ENCODE measurements at places on chromosomes 4 and X.

DNA sequence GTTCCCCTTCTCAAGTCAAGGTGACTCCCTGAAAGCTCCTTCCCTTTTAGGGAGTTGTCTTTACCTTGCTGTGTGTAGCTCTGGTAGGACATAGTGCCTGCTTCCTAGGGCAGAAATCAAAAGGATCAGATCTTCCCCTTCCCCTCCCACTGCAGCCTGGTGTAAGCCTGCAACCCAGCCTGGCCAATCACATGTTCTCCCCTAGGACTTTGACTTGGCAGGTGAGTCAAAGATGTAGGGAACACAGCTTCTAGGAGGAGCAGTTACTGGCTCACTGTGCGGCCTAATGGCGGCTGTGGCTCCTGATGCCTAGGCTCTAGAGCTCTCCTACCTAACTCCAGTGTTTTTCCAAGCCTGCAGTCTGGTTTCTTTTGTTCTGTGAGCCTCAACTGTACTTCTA, 103.9 kb downstream of the AASDH start:
- no peak for DNase-seq

GRCh38 chr4:182969651-182970279, 52.6 kb upstream of the DCTD start:
- DNase-seq = no peak

DNA sequence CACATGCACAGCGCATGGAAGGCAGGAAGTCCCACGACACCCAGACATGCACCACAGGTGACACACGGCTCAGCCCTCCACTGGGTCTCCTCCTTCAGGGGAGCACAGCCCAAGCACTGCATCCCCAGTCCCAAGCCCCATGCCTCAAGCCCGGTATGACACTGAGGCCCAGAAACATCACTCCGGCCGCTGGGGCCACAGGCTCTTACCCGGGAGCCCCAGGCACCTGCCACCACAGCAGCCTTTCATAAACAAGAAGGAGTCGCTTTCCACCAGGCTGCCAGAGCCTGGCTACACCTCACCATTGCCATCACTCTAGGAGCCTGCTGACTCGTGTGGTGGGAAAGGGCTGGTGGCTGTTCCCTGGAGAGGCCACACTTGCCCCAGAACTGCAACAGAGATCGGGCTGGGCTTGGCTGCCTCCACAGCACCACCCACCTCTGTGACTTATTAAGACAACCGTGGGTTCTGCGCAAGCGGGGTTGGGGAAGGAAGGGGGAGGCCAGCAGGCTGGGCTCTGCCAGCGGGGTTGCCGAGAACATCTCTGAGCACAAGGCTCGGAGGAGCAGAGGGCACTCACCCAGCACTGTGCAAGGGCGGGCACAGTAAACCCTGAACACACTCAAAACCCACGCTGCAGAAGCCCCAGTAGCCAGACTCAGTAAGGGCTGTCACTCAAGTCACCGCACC, 4.5 kb downstream of the HAUS7 start:
- DNase-seq = no peak

- no peak for DNase-seq
These were observed 22.3 kb downstream of the COL4A6 start for GRCh38 chrX:108415891-108416290.

- DNase-seq = no peak
These were observed 338 bp upstream of the KLHL2 start for GRCh38 chr4:165207016-165207430.

DNA sequence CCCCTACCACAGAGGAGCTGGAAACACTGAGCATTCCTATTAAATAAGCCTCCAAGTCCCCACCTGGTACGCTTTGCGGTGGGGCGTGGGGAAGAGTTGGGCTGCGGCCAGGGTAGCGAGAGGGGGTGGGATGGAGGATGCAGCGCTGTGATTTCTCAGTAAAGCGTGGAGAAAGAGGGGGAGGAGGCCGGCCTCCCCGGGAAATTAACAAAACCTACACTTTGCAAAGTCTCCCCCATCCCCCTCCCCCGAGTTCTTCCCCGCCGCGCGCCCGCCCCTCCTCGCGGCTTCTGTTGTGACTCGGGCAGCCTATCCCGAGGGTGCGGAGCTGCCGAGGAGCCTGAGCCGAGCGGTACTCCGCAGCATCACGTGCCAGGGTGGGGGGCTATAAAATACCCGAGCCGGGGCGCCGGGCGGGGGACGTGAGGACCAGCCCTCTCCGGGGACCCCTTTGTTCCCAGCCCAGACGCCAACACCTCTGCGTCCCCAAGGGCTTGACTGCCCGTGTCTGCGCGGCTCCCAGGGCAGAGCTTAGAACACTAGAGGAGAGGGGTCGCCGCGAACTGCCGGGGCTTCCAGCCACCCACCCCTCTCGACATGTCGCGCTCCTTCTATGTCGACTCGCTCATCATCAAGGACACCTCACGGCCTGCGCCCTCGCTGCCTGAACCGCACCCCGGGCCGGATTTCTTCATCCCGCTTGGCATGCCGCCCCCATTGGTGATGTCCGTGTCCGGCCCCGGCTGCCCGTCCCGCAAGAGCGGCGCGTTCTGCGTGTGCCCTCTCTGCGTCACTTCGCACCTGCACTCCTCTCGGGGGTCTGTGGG, at the start of gene GSX2:
Gene GSX2 (plus strand): TSS at position 416 of the 827 bp plus-strand sequence. CDS start 182 bp downstream, at position 598.
- DNase-seq = no peak

DNA sequence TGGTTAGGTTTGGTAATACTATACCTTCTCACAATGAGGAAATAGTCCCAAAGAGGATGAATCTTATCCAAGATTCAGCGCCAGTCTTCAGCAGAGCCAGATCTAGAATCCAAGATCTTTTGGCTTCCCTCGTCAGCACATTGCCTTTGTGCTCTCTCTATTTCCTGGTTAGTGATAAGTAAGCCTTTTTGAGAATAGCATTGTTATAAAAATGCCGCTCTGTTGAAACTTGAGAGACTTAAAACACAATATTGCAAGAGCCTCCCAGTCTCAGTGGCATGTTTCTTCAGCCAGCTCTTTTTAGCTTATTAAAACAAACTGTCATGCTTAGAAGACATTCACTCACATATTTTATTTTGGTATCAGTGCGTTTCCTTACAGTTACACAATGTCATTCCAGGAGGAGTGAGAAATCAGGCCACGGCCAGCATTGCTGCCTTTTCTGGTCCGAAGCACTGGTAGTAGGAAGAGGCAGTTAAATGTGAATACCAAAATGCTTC, 141.4 kb downstream of the KLHL8 start:
- no peak for DNase-seq

GRCh38 chrX:96182366-96182765, 502.3 kb upstream of the DIAPH2 start:
- no peak for DNase-seq

DNA sequence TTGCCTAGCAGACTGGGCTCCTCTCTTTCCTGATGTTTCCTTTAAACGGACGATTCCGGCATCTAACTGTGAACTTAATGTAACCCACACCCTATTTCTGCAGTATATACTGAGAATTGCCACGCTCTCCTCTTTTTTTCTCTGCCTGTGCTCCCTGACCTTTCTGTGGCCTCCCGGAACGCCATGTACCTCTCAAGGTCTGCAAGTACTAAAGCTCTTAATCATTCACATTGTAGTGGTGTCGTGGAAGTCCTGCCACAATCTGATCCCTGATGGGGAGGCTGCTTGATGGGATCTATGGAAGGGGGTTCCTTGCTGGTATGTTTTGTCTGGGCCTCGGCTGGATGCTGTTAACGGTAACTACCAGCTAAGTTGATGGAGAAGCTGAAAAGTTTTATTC, 302.9 kb upstream of the EPHA5 start:
- DNase-seq = no peak

GRCh38 chr4:78592088-78592783, 40.7 kb downstream of the ANXA3 start:
- DNase-seq = no peak

DNA sequence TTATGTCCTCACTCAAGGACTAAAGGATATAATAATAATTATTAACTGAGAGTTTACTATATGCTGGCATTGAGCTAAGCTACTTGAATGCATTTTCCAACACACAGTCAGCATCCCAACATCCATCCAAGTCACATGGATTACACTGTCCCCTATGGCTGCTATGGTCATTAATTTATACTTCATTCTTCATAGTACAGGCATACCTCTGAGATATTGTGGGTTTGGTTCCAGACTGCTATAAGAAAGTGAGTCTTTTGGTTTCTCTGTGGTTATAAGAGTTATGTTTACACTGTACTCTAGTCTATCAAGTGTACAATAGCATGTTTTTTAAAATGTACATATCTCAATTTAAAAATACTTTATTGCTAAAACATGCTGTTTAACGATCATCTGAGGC, 89.2 kb downstream of the LNX1 start:
- DNase-seq = no peak

DNA sequence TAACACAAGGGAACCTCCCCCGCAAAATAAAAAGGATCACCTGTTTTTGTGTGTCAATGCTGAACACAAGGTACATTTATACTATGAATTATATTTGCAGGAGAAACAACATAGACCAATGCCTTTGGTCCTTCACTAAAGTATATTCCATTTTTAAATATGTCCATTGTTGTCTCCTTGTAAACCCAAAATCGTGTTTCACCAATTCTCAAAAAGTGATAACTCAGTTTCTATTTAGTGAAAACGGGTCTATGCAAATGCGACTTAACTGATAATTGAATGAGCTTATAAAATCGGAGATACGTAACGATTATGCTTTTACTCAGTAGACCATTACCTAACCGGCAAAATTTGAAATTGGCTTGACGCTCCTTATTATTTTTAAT, 2.1 kb downstream of the BRWD3 start:
- DNase-seq = no peak

- DNase-seq = no peak
These were observed 3.2 kb downstream of the CXCL6 start for GRCh38 chr4:73839715-73840114.

GRCh38 chr4:155972098-155972497, 18.4 kb upstream of the CTSO start:
- no peak for DNase-seq

DNA sequence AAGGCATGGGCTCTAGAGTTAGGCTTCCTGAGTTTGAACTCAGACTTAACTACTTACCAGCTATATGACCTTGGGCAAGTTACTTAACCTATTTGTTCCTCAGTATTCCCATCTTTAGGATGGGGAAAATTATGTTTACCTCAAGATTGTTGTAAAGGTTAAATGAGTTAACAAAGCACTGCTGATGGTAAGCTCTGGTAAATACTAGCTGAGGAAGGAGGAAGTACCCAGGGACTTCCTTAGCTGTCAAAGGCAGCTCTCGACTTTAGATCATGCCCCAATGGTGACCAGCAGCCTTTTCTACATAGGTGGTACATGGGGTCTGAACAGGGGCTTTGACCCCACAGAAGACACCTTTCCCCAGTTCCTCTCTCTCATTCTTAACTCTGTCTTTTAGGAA, 20.1 kb downstream of the ATP7A start:
- DNase-seq = no peak

- no peak for DNase-seq
These were observed 43.2 kb downstream of the SCFD2 start for GRCh38 chr4:53322696-53323095.

GRCh38 chrX:46204721-46205422, 340.3 kb downstream of the ZNF674 start:
- DNase-seq = no peak

DNA sequence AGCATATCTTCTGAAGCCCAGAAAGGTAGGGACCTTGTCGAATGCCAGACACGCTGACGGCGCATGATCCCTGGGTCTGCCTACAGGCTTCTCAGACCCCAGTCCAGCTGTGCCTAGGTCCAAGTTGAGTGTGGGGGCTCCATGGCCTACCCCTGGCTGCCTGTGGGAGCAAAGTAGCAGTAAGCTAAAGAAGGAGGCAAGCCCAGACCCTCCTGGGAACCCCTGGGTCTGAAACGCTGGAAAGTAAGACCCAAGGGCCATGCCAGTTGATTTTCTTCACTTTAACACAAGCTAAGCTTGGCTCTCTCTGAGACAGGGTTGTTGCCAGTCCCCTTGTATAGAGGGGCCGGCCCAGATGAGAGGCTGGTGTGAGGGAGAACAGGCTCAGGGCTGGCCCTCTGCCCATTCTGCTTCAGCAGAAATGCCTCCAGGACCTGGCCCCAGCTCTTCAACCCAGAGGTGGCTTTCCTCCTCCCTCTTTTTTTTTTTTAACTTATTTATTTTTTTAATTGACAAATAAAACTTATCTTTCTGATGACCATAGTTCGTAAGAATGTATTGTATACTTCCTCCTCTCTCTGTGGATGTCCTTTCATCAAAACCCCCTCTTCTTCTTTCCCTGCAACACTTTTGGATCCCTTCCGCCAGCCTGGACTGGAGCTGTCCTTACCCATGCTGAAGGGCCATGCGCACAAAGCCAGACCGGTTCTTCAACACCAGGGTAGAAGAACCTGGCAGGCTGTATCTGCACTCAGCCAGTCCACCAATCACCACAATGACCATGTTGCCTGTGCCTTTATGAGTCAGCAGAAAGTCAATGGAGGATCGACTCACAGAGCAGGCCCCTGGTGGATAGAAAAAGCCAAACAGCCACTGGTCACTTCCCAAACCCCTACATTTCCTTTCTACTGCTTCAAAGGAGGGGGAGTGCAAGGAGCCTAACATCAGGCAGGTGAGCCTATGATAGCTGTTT, 7.1 kb downstream of the AWAT2 start:
- no peak for DNase-seq

DNA sequence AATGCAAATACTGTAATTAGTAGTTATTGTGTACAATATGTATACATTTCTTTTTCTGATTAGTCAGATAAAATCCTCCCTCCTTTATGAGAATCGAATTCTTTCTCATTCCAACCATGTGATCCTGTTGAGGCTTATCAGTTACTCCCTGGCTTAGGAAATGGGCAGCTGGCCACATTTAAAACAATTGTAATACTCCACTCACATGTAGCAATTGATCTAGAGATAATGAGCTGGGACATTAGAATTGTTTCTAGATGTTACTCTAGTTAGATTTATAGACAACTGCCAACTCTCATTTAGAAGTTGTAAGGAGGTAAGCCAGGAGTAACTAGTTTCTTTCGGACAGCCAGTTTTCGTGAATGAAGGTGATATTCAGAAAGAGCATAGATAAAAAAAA, 859.3 kb upstream of the AADAT start:
- DNase-seq = no peak

GRCh38 chr4:28267166-28267565, 1406.5 kb downstream of the STIM2 start:
- DNase-seq = no peak

DNA sequence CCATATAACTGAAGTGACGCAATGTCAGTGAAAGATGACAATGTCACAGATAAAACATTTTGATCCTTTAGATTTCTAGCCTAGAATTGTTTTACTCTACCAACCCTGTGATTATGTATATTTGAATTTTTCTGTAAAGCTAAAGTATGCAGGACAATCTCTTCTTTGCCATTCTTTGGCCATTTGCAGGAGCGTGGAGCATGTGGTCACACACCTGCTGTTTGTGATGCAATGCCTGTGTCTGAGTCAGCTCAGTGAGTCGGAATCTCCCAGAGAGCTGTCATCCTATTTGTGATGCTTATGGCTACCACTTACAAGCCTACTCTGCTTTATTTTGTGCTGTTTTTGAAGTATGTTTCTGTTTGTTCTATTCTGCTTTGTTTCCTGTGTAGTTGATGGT, 214.5 kb downstream of the NAF1 start:
- DNase-seq = no peak

Measured in anterior cingulate cortex (tissue), 58 donors.